Colonic mucosa (tissue), 4 donors: ENCODE measurements at places on chromosomes 5 and 9.

GRCh38 chr9:87285183-87285850, 212.3 kb upstream of the DAPK1 start:
- no peak overlapping the region for H3K4me3 ChIP-seq
- no peaks in the 10 kb centered on the region for H3K27me3 ChIP-seq
- no peaks in the 10 kb centered on the region for H3K36me3 ChIP-seq
- no peak overlapping the region for H3K27ac ChIP-seq
- no peaks in the 10 kb centered on the region for H3K4me1 ChIP-seq

DNA sequence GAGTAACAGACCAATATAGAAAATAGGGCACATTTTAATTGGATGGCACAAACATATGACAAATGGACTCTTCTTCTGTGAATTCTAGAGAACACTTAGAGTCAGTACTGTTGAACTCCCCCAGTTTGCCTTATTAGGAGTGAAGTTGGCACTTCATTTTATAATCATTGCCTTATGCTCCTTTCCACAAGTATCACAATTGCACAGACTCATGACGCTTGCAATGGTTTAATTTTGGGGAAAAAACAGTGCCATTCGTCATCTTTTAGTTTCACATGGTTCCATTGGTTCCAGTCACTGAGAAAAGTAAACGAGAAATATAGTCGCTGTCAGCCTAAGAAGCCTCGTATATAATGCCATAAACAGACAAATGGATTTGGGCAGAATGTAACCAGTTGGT, 71.2 kb downstream of the LURAP1L start:
- no peaks in the 10 kb centered on the region for H3K4me1 ChIP-seq
- no peaks in the 10 kb centered on the region for H3K27me3 ChIP-seq
- no peak for DNase-seq
- no peaks in the 10 kb centered on the region for H3K36me3 ChIP-seq
- H3K4me3 ChIP-seq: no peak overlapping the region
- H3K27ac ChIP-seq: no peak overlapping the region

DNA sequence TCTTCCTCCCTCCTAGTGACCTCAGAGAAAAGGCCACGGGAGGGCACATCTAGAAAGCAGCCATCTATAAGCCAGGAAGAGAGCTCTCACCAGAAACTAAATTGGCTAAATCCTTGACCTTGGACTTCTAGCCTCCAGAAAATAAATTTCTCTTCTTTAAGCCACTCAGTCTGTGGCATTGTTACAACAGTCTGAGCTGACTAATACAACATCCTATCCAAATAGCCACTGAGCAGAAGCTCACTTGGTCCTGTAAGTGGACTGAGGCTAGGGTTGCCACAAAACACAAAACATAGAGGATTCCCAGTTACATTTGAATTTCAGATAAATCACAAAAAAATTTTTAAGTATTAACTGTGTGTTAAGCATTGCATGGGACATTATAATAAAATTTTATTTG, 383.4 kb downstream of the MLLT3 start:
- H3K27ac ChIP-seq: no peak overlapping the region
- no peaks in the 10 kb centered on the region for H3K36me3 ChIP-seq
- no peak for DNase-seq
- no peaks in the 10 kb centered on the region for H3K27me3 ChIP-seq
- no peaks in the 10 kb centered on the region for H3K4me1 ChIP-seq

DNA sequence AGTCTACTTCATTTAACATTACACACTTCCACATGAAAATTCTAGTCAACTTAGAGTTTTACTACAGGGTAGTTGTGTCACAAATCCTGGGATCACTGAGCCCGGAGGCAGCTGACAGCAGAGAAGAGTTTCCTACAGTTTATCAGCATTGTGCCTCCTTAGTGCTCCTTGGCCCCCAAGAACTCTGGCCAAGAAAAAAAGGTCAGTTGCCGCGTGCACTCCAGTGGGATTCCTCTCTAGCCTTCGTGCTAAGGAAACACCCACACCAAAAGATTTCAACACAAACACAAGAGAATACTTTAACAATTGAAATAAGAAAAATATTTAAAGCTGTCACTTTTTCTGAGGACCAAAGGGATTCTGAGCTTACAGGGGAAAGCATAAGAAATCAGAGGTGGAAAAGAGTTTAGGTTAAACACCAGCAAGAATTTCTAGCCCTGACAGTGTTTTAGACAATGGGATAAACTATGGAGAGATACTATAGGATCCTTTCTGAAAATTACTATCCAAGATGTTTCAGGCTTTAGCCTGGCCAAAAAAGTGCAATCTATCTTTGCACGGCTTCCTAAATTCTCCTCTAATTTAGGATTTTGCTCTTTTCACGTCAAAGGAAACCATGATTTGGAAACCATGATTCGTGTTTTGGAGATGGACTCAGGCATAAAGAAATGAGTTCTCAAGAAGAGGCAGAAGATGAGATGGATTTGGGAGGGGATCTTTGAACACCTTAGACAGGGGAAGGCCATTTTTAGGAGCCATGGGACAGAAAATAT, 606.8 kb downstream of the RAB3C start:
- DNase-seq: no peak
- H3K4me1 ChIP-seq: no peaks in the 10 kb centered on the region
- no peaks in the 10 kb centered on the region for H3K27me3 ChIP-seq
- no peak overlapping the region for H3K4me3 ChIP-seq
- no peaks in the 10 kb centered on the region for H3K36me3 ChIP-seq

- H3K27ac ChIP-seq: no peak overlapping the region
- H3K27me3 ChIP-seq: no peaks in the 10 kb centered on the region
- no peak for DNase-seq
- H3K4me3 ChIP-seq: no peak overlapping the region
- no peaks in the 10 kb centered on the region for H3K4me1 ChIP-seq
- H3K36me3 ChIP-seq: no peaks in the 10 kb centered on the region
These were observed 31.1 kb downstream of the RORB start for GRCh38 chr9:74528207-74528606.
